ENCODE measurements at places on chromosomes 4 and X. TPM values are rescaled to one million over a fixed set of nuclear protein-coding genes. Genes with fewer than 3 reads are reported as not detected.

DNA sequence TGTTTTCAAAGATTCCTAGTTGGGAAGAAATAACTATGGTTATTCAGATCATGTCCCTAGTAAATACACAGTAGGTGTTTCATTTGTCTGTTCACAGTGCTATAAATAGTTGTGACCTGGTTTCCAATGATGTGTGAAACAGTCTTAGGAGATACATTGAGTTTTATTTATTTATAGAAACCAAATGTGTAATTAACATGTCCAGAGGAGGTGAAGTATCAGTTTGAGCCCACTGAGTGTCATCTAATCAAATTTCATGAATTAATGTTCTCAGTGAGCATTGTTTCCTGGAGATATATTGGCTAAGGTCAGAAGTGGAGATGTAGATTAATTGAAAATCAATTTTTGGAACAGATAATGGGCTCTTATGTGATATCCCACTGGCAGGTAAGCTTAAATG, 996.3 kb downstream of the FSTL5 start:
- no peak overlapping the region for H3K27ac ChIP-seq
- H3K36me3 ChIP-seq, result no peaks in the 10 kb centered on the region
- H3K27me3 ChIP-seq, result no peaks in the 10 kb centered on the region
- no peak for DNase-seq
- H3K4me3 ChIP-seq, result no peak overlapping the region

DNA sequence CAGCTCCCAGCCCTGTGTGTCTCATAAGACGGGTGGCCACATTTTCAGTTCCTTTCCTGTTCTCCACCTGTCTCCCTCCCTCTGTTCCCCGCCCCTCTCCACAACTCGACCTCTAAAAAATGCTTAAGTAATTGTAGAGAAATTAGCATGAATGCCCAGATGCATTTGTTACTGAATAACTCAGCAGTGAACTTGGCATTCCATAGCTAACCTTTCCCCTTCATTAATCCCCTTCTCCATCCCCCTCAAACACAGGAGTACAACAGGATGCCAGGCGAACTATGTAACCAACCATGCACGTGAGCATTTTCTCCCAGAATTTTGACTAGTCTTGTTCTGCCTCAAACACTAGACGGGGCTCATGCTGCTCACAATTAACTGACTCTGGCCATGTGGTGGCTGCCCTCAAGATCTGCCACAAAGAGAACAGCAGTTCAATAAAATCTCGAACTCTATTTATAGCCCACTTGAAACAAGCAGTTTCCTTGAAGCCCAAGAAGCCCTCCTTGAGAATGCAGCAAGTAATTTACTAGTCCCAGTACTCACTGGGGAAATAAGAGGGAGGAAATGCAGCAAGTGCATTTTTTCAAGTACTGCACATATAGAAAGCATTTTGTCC, 351.2 kb downstream of the ARHGAP24 start:
- H3K36me3 ChIP-seq, result no peaks in the 10 kb centered on the region
- H3K27ac ChIP-seq, result no peak overlapping the region
- H3K27me3 ChIP-seq, result no peaks in the 10 kb centered on the region
- H3K4me1 ChIP-seq, result no peaks in the 10 kb centered on the region
- no peak overlapping the region for H3K4me3 ChIP-seq

DNA sequence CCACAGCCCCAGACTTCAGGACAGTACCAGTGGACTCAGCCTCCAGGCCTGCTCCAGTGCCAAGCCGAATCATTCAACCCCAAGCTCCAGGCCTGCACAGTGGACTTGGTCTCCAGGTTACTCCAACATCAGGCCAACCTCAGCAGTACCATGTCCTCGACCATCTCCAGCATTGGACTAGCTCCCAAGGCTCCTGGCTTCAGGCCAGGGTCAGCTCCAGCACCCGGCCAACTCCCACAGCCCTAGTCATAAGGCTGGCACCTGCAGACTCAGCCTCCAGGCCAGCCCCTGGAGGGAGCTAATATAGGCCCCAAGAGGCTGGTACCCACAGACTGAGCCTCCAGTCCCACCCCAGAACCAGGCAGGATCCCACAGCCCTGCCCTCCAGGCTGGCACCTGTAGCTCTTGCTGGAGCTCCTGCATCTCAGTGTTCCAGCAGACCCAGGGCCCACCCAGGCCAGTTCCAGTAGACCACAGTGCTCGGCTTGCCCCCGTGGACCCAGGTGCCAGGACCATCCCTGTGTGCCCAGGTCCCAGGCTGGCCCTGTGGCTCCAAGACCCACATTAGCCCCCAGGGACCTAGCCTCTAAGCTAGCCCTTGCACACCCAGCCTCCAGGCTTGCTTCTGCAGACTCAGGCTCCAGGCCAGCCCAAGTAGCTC, 25.6 kb downstream of the ZMAT1 start:
- H3K27ac ChIP-seq, result no peak overlapping the region
- H3K36me3 ChIP-seq, result no peaks in the 10 kb centered on the region
- no peaks in the 10 kb centered on the region for H3K27me3 ChIP-seq
- DNase-seq, result no peak
- no peaks in the 10 kb centered on the region for H3K4me1 ChIP-seq

DNA sequence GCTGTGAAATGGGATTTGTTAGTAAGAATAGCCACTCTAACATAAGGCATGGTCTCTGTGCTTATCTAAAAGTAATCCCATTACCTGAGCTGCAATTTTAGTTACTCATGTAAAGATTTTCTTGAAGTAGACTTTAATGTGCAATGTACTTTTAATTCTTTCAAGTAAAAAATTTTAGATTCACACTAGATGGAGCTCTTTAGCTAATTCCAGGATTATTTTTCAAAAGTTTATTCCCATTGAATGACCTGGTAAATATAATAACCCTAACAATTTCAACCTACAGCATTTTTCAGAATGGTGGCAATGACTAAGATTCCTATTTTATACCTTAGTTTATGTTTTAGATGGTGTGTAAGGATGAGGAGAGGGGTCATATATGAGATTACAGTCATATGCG, 18.1 kb downstream of the USP38 start:
- no peak overlapping the region for H3K4me3 ChIP-seq
- no peaks in the 10 kb centered on the region for H3K4me1 ChIP-seq
- no peaks in the 10 kb centered on the region for H3K27me3 ChIP-seq
- peaks cover 56% of the 10 kb centered on the region for H3K36me3 ChIP-seq

DNA sequence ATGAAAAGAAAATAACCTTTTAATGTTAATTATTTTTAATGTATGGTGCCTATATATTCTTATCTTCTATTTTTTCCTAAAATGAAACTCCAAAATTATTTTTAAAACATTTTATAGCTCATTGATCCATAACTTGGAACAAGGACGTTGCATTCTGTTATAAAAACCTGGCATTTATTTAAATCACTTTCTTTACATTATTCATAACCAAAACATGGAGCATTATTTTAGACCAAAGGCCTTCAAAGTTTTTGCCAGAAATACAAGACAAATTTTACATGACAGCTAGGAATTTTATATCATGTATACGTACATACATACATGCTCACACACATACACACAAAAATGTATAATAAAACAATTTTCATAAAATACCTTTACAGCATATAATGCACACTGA, 259.8 kb downstream of the QDPR start:
- no peaks in the 10 kb centered on the region for H3K36me3 ChIP-seq
- H3K4me1 ChIP-seq, result no peaks in the 10 kb centered on the region
- no peak for DNase-seq
- no peaks in the 10 kb centered on the region for H3K27me3 ChIP-seq
- no peak overlapping the region for H3K4me3 ChIP-seq

GRCh38 chr4:14596028-14596427, 406.3 kb upstream of the CPEB2 start:
- H3K36me3 ChIP-seq, result no peaks in the 10 kb centered on the region
- no peak overlapping the region for H3K27ac ChIP-seq
- DNase-seq, result no peak
- no peak overlapping the region for H3K4me3 ChIP-seq
- H3K27me3 ChIP-seq, result no peaks in the 10 kb centered on the region
- no peaks in the 10 kb centered on the region for H3K4me1 ChIP-seq

- H3K4me3 ChIP-seq, result no peak overlapping the region
- H3K27ac ChIP-seq, result no peak overlapping the region
- no peaks in the 10 kb centered on the region for H3K27me3 ChIP-seq
- H3K36me3 ChIP-seq, result no peaks in the 10 kb centered on the region
Measured at GRCh38 chr4:180823108-180823507, 1420.1 kb upstream of the TENM3 start.

DNA sequence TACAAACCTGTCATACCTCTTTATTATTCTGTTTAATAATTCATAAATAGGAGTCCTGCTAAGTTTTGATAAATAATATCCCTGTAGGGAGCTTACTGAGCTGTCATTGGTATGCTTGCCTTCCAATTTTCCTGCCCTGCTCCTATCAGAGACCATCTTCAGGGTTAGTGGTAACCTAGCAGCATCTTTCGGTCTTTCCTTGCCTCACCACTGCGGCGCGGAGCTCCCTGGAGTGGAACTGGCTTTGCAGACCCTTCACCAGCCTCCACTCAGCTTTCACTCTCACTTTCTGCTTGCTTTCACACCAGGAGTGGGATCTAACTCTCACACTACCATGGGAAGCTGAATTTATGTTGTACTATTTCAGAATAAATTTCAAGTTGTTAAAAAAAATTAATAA, 481.7 kb upstream of the ATOH1 start:
- H3K27me3 ChIP-seq, result no peaks in the 10 kb centered on the region
- H3K27ac ChIP-seq, result no peak overlapping the region
- H3K36me3 ChIP-seq, result no peaks in the 10 kb centered on the region
- no peak overlapping the region for H3K4me3 ChIP-seq

Gene UGT2B10
- total RNA-seq, result not detected

Gene EGFL6
- not detected for total RNA-seq

Measured in A673 (cell line).